ENCODE measurements at places on chromosomes 5 and 9.

GRCh38 chr9:83154087-83154736 is 91.3 kb upstream of the RASEF start:
- no peak for DNase-seq

- no peak for DNase-seq
These were observed 55.4 kb upstream of the TNFSF15 start for GRCh38 chr9:114861273-114861672.

DNA sequence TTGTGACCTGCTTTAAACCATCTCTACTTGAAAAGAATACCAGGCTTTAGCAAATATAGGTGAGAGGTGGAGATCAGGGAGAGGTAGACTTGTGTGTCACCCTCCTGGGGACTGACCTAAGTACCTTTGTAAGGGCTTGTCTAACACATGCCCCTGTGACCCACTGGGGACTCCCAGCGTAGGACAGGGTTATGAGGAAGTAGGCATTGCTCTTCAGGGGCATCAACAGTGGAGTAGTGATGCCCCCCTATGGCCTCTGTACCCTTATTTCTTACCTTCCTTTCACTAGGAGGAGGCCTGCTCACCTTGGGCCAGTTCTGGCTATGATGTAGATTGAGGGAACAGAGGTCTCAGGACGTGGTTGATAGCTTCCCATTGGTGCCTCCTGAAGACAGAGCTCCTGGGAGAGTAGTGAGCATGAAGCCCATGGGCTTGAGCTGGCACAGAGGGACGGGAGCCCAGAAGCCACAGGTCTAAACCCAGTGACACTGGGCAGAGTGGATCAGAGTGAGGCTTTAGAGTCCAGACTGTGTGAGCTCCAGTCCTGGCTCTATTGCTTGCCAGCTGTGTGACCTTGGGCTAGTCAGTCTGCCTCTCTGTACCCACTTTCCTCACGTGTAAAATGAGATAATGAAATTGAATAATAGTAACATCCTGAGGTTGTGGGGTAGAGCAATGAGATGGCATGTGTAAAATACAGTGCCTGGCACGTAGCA is 191.7 kb downstream of the AOPEP start:
- no peak for DNase-seq

- no peak for DNase-seq
These were observed 151.0 kb upstream of the ZNF366 start for GRCh38 chr5:72658161-72658560.

DNA sequence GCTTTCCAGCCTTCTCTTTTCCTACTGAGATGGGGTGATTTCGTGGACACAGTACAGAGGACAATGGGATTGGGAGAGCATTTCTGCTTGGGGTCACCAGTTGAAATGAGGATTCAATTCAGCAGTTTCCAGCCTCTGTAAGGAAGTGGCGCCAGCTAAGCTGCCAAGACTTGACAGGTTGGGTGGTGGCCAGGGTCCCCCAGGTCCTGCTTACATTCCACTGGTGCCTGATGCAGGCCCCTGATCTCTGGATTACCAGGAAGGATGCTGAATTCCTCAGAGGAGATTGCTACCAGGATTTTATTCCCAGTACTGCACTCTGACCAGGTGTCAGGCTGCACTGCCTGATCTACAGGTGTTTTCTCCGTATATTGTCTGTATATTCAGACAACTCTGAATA is 119.7 kb downstream of the PSD2 start:
- DNase-seq = no peak

DNA sequence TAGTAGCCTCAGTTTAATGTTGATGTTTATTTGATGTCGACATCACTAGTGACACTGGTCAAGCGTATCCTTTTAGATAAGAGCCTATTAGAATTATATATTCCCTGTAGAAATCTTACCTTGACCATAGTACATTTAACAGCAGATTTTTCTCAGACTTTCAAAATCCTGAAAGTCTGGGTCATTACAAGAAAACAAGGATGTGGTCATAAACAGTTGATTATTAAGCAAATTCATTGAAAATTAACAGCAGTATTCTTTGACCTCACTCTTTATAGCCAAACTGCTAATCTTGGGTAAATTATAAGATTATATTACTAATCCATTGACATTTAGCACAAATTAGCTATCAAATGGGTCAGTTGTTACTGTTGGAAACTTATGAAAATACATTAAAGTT is 83.4 kb downstream of the GHR start:
- DNase-seq = no peak

GRCh38 chr5:16413166-16413860 is 52.3 kb downstream of the ZNF622 start:
- DNase-seq = no peak

DNA sequence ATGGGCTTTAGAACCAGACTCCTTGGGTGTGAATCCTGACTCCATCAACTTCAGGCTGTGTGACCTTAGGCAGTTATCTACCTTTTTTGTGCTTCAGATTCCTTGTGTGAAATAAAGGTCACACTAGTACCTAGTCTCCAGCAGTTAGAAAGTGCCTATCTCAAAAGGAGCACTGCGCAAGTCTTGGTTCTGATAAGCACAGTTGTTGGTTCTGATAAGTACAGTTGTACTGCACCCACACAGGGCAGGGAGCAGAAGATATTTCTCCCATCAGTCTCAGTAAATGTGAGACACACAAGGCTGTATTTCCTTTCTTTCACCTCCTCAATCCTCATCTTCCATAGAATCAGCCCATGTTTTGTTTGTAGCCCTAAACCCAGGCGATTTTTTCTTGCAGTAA is 116.6 kb upstream of the DPYSL3 start:
- DNase-seq = no peak

DNA sequence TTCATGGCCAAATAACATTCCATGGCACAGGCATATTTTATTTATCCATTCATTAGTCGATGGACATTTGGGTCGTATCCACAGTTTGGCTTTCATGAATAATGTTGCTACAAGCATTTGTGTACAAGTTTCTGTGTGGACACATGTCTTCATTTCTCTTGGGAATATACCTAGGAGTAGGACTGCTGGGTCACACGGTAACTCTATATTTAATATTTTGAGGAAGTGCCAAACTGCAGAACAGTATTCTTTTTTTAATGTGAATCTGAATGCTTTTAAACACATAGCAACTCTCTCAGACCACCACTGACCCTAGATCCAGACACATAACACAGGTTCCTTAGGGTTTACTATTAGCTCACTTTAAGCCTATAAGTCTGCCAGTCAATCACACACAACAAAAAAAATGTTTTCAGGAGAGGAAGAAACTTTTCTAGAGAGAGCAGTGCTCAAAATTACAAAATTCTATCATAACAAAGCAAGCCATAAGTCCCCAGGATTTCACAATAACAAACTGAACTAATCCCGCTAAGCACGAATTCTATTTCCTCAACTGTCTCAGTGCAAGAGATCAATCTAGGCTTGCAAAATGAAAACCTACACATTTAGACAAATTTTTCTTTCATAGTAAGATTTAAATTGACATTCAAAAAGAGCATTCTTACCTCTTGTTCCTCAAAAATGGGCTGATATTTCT is 41.8 kb upstream of the GABBR2 start:
- no peak for DNase-seq

DNA sequence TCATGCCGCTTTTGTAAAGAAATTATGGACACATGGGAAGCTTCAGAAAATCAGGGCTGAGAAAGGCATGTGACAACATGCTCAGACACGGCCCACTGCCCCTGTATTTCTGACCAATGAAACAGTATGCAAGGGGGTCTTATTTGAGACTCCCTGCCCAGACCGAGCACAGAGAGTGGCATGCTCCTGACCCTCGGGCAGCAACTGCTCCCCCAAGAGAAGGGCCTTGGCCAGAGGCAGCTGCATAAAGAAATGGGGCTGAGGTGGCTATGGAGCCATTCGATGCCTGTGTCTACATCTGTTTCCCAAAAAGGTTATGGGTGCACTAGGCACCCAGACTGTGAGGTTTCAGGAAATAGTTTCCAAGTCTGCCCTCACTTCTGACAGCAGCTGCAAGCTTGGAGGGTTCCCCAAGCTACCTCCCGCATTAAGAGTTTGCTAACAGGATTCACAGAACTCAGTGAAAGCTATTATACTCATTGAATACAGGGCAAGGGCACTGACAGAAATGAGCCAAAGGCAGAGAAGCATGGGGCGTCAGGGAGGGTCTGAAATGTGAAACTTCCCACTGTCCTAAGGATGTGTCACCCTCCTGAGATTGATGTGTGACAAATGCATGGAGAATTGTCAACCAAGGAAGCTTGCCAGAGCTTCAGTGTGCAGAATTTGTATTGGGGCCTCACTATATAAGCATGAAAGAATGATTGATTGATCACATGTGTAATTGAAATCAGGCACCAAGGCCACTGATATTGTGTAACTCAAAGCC is 94.3 kb downstream of the DAP start:
- no peak for DNase-seq

DNA sequence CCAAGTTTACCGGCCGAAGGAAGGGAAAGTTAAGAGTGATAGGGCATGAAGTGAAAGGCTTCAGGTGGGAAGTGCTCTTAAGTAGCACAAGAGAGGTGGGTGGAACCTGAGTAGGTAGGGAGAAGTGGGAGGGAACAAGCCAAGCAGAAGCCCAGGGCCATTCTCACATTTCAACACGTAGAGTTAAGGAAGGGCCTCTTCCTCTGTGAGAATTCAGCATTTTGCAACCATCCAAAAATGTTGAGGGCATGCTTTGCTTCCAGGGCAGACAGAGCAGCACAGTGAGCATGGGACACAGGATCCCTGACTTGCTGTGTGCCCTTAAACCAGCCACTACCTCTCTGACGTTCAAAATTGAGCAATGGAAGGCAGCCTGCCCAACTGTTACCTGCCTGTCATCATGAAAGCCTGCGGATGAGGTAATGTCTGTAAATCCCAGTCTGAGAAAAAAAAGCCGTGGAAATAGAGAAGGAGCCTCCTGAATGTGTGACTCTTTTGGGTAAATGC is 3.3 kb downstream of the CYFIP2 start:
- no peak for DNase-seq

GRCh38 chr5:74994826-74995225 is 57.5 kb downstream of the GCNT4 start:
- no peak for DNase-seq

DNA sequence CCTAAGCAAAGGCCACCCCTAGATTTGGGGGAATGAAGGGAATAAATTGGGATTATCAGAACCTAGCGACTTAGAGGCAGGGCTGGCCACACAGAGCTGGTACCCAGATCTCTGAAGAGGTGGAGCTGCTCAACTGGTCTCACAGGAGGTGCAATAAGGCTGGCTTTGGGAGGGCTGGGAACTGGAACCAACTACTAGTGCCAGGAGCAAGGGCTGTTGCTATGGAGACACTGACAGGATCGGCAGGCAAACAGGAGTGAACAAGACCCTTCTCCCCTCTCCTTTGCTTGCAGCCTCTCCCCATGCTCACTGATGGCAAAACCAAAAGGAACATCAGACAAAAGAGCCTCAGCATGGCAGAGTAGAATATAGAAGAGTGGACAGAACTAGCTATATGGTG is 17.0 kb upstream of the WHRN start:
- no peak for DNase-seq

DNA sequence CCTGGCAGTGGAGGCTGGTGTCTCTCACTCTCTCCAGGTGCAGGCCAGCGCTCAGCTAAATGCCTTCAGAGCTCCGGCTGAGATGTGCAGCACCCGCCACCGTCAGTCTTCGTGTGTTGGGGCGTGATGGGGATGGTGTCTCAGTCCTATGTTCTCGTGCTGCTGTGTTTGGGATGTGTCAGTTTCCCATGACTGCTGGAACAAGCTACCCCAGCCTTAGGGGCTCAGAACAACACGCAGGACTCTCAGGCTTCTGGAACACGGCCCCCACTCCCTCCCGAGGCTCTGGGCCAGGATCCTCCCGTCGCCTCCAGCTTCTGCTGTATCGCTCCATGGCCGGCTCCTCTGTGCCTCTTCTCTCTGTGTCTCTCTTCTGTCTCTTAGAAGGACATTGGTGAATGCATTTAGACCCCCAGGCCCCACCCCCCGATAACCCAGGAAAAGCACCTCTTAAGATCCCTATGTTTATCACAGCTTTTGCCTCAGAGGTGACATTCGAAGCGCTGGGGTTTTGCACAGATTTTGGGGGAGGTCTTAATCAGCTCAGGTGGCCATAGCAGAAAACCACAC is 9.6 kb upstream of the CEP72 start:
- no peak for DNase-seq

- DNase-seq = no peak
These were observed 124.7 kb downstream of the DAB2IP start for GRCh38 chr9:121776001-121776738.

DNA sequence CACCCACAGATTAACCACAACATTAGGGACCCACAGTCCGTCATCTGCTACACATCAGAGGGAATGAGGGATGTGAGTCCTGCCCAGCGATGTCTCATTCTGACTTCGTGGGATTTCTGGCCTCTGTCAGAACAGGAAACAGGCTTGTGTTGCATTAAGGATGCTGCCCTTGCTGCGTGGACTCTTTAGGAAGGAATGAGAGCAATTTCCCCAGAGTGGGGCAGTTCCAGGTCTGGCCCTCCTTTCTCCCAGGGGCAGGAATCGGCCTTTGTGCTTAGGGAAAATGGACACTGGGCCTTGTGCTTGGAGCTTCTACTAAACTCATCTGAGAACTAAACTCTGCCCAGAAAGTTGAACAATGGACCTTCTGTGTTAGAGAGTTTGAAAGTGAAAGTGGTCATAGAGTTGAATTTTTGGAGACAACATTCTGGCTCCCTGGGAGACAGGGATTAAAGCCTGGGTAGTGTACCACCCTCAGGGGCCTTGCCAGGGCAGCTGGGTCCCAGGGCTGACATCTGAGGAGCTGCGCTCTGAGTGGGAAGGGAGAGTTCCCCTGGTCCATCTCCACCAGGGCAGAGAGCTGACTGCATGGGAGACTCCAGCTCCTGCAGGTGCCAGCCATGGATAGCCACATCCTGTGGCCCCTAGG is 37.8 kb upstream of the S1PR3 start:
- no peak for DNase-seq

- no peak for DNase-seq
These were observed 252.3 kb downstream of the FANCC start for GRCh38 chr9:95065224-95065623.

GRCh38 chr9:86644675-86645034 is 290.4 kb upstream of the TUT7 start:
- DNase-seq = no peak

GRCh38 chr9:132669319-132669697 is 475 bp downstream of the DDX31 start:
- no peak for DNase-seq

DNA sequence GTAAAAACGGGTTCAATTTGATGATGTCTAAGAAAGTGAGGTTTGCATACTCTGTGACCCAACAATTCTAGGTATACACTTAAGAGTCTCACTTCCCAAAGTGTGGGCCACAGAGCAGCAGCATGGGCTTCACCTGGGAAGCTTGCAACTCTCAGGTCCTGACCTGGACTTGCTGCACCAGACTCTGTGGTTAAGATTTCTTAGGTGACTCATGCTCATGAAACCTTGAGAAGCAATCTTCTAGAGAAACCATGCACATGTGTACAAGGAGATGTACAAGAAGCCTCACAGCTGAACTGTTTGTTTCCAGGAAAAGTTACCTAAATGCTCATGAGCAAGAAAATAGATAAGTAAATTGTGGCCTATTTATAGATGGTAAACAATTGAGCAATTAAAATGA is 30.0 kb downstream of the DNAJC21 start:
- no peak for DNase-seq
